H9 (cell line): ENCODE measurements at places on chromosomes 6 and 20.
A peak's percentile ranks its signal among the peaks of the same experiment; 100 is the strongest.

GRCh38 chr6:22112461-22112860 is 184.4 kb downstream of the PRL start:
- DNase-seq, result no peak

- DNase-seq, result no peak
Observed at GRCh38 chr6:90202156-90202555, 94.5 kb downstream of the BACH2 start.

GRCh38 chr20:37943501-37944455 is 40.9 kb downstream of the VSTM2L start:
- DNase-seq, result peak; percentile 67

GRCh38 chr20:32470025-32470861 is 112.1 kb downstream of the ASXL1 start:
- DNase-seq, result peak; percentile 85

- no peak for DNase-seq
Observed at GRCh38 chr6:43724354-43724753, 36.8 kb upstream of the MRPS18A start.

GRCh38 chr6:118660218-118660569 is 8.8 kb upstream of the CEP85L start:
- DNase-seq, result no peak

GRCh38 chr20:13220904-13221297 is at the start of gene ISM1:
TSS of gene ISM1 (plus strand) at chr20:13221274. CDS start at chr20:13221777, 503 bp downstream.
- DNase-seq, result peak; percentile 41

- no peak for DNase-seq
Observed at GRCh38 chr20:57618091-57618763, 2.0 kb downstream of the ZBP1 start.

GRCh38 chr6:104632588-104632987 is 227.1 kb downstream of the HACE1 start:
- DNase-seq, result no peak

DNA sequence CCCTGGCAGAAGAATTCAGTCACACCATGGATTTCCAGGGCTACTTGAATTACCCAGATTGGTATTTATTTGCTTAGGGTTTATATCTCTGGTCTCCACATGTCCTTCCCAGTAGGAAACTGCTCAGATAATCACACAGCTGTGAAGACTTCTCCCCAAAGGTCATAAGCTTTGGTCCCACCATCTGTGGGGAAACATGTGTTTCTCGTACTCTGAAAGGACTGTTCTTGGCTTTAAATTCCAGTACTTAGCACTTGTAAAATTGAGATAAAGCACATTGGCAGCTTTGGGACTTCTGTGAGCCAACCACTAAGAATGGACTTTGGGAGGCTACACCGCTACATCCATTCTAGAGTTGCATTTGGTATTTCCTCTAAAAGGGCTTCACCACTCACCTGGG is 205.3 kb upstream of the FOXA2 start:
- DNase-seq, result no peak

- DNase-seq, result no peak
Observed at GRCh38 chr6:113631666-113632065, 225.5 kb upstream of the MARCKS start.

GRCh38 chr6:16337295-16337975 is 99.0 kb downstream of the GMPR start:
- DNase-seq, result no peak

DNA sequence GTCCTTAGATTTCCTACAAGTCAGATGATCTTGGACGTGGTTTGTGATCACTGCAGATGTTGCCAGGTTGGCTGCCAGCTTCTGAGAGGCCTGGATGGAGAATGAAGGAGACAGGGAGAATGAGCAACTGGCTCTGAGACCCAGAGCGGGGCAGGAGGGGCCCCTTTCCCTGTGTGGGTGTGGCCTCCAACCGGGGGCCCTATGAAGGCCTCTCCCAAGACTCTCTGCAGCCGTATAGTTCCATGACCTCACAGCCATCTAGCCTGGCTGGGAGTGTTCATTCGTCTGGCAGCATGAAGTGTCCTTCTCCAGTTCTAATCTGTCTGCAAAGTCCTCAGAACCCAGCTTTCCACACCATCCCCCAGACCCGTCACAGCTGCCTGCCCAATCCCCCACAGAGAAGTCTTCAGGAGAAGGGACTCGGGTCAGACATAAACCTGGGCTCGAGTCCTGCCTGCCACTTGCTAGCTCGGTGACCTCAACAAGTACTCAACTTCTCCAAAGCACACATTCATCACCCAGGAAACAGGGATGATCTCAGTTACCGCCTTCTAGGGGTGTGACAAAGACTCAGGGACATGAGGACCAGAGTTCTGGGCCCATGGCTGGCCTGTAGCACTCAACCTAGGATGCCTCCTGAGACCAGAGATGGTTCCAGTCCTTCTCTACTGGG is 122.6 kb downstream of the EDN3 start:
- no peak for DNase-seq

GRCh38 chr20:52150440-52151258 is 40.9 kb downstream of the ZFP64 start:
- DNase-seq, result no peak

GRCh38 chr6:112931832-112932231 is 584.7 kb downstream of the RFPL4B start:
- no peak for DNase-seq

GRCh38 chr6:25612666-25613065 is 39.3 kb upstream of the SCGN start:
- DNase-seq, result no peak

- no peak for DNase-seq
Observed at GRCh38 chr6:31418251-31418650, 14.9 kb downstream of the MICA start.

- DNase-seq, result no peak
Observed at GRCh38 chr6:1917626-1918371, 308.1 kb downstream of the FOXC1 start.
